ENCODE measurements at places on chromosomes 16 and 17. TPM values are rescaled to one million over a fixed set of nuclear protein-coding genes. Genes with fewer than 3 reads are reported as not detected.

The ALOX12B gene
- total RNA-seq: 0.41 TPM

The MMP25 gene
- total RNA-seq: 4.4 TPM

The TERB1 gene
- not detected for total RNA-seq

The KRTAP9-2 gene
- total RNA-seq: not detected

The NMT1 gene
- total RNA-seq: 44.2 TPM

The LGALS9B gene
- not detected for total RNA-seq

The TBC1D3D gene
- total RNA-seq: 4.0 TPM

The ABCA10 gene
- 9.3 TPM for total RNA-seq

The SPNS3 gene
- total RNA-seq: 2.7 TPM

The RHBDL3 gene
- 1.3 TPM for total RNA-seq

The TBC1D24 gene
- 24.3 TPM for total RNA-seq

The LRRC37A3 gene
- 16.8 TPM for total RNA-seq

The ENPP7 gene
- 4.4 TPM for total RNA-seq

The EVI2B gene
- total RNA-seq: 3.3 TPM

The HOXB4 gene
- 14.2 TPM for total RNA-seq

The SLC6A4 gene
- total RNA-seq: 0.58 TPM

The SENP3 gene
- 58.0 TPM for total RNA-seq

The FOXN1 gene
- 0.23 TPM for total RNA-seq

The CCL7 gene
- not detected for total RNA-seq

The SRL gene
- total RNA-seq: 50.9 TPM

The ZSCAN10 gene
- 0.12 TPM for total RNA-seq

The MRPL38 gene
- 61.1 TPM for total RNA-seq

The NME1 gene
- 35.3 TPM for total RNA-seq

The ZNF821 gene
- total RNA-seq: 14.6 TPM

The GAS2L2 gene
- total RNA-seq: 0.06 TPM

The TNFSF13 gene
- total RNA-seq: 10.2 TPM

The UNC45B gene
- 32.2 TPM for total RNA-seq

The TEDC2 gene
- 10.8 TPM for total RNA-seq

The C16orf74 gene
- 5.5 TPM for total RNA-seq

The CES5A gene
- total RNA-seq: not detected

The FOXL1 gene
- 16.1 TPM for total RNA-seq

The G6PC1 gene
- 6.0 TPM for total RNA-seq

The CYGB gene
- total RNA-seq: 18.4 TPM
